Renal cortical epithelial cell (primary cell): ENCODE measurements at places on chromosomes 5 and 9. TPM values are rescaled to one million over a fixed set of nuclear protein-coding genes. Genes with fewer than 3 reads are reported as not detected.

GRCh38 chr9:109856785-109857184, 76.8 kb downstream of the PALM2AKAP2 start:
- no peak for DNase-seq

DNA sequence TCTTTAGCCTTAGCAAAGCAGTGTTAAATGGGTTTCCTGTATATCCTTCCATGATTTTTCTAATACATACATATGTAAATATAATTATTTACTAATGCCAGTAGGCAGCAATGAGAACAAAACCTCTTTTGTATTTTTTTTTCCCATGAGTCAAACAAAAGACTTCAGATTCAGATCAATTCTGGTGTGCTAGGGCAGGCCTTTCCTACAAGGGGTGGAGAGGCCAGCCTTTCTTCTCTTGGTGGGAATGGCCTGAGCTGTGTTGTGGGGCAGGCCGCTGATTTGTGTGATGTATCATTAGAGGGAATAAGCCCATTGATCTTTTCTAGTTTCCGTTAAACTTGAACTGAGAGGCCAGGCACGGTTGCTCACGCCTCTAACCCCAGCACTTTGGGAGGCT, 115.5 kb upstream of the DMRT1 start:
- DNase-seq = no peak

- DNase-seq = no peak
Measured at GRCh38 chr5:71892641-71893365, 173.7 kb downstream of the CARTPT start.

DNA sequence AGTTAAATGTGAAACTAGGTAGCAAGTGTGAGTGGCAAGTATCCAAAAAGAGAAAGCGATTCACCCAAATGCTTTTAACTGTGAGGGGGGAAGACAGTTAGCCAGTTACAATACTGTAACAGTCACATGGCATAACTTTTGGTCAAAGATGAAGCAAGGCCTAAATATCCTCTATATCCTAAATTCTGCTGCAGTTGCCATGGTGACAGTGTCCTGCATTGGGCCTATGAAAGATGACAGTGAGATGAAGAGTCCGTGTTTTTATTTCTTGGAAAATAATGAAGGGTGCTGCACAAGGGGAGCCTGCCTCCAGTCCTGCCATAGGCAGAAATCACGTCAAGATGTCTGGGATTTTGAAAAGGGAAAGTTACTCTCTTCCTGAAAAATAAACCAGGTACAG, 534.6 kb downstream of the NTRK2 start:
- no peak for DNase-seq

DNA sequence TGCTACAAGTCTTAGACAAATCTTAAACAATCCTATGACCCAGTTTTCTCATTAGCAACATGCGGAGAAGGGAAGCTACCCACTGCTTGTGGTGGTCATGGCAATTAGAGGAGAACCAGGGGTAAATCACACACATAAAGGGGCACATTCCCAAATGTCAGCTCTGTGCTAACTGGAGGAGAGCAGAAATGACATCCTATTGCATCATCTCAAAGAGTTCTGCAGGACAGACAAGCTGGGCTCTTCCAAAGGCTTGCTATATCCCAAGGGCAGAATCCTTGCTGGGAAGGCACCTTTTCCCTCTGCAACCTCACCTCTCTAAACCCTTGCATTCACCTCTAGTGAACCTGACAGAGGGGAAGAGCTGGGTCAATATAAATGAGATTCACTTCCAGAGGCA, 17.0 kb upstream of the WWC1 start:
- DNase-seq = no peak

DNA sequence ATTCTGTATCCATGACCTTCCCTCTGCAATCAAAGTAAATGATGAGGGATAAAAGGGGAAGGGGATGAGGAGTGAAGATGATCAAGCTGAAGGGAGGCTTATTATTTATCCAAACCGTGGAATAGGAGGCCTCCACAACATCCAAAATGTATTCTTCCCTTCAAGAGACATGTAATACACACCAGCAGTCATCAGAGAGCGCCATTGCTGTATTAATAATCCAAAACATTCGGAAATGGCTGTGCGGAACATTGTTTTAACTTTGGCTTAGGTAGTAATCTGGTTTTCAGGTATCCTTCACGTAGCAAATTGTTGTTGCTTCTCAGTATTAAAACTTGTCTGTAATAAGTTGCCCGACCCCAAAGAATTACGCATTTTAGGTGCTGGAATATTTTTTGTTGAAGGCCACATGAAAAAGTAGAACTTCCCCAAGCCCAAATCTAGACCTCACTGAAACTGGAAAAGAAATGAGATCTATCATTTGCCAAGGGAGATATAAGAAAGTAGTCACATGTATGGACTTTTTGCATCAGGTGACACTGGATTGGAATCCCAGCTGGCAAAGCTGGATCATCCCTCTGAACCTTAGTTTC, 2.6 kb upstream of the BOD1 start:
- peak; percentile 43 for DNase-seq

DNA sequence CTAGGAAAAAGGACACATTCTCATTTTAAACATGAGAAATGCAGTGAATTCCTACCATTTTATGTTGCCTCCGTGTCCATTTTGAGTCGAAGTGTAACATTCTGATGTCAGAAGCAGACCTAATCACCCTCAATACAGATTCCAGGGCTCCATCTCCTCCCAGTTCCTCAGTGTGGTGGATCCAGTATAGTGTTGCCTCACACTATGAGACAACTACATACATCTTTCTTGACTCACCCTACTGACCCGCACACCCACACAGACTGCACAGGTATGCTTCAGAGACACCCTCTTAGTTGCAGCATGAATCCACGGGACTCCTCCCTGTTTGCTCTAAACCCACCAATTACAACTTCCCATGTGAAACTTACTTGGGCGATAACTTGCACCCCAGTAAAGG, 564.9 kb downstream of the SEMA5A start:
- peak; percentile 14 for DNase-seq

DNA sequence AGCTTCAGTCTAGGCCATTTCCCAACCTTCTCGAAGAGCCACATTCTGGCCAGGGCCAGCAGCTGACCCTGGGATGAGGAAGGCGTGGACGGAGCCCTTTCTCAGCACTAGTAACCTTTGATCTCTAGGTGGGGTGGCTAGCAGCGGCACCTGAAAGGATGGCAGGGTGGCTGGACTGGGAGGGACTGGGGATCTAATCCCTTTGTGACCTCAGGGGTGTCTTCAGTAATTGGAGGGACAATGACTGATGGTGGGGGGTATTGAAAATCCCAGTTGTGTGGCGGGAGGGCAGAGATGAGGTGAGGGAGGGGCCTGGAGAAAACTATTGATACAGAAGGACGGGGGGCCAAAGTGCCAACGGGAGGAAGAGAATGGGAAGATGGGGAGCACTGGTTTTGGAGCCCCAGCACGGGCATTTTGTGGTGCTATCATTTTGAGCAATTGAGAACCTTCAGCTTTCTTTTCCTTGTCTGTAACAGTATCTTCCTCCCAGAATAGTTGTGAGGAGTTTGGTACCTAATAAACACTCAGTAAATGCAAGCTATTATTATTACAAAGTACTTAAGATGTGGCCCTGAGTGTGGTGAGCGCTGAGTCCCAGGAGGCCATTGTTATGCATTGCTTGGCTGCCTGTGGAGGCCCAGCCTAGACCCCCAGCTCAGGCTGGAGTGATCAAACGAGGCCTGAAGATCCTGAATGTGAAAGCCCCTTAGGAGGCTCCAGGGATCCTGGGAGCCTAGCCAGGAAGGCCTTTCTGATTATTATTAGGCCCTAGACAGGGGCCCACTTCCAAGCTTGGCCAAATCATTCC, 37.3 kb upstream of the UBE2D2 start:
- DNase-seq = no peak

DNA sequence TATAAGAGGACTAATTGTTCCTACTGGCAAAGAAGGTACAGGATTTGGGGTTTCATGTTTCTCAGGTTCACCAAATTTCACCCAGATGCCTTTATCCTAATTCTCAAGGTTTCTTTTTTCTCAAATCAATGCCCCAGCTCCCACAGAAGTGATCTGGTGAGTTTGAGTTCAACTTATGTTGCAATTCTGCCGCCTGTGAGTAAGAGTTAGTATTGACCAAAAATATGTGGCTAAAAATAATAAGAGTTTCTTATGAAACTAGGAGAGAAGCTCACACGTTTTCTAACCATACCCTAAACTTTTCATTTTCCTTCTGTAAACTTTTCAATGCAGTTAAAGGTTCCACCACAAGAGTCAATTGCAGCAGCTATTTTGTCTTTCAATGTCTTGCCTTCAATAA, 15.1 kb downstream of the SLCO6A1 start:
- peak; percentile 14 for DNase-seq

DNA sequence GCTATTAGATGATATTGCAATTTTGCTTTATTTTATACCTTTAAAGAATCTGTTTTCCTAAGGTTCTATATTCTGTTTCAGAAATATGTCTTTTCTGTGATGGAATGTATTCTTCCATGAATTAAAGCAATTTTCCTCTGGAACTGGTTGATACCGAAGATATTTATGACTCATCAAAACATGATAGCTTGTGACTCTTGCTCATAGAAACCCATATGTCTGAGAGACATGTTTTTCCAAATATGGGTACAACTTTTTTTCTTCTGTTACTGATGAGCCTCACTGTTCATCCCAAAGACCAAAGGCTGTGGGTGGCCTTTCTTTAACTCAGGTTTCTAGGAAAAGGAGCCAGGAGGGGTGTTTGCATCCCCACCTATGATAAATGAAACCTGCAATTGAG, 126.1 kb upstream of the PAPPA start:
- DNase-seq = peak; percentile 77

- no peak for DNase-seq
Measured at GRCh38 chr9:85508616-85509015, 233.1 kb downstream of the AGTPBP1 start.

GRCh38 chr5:180391276-180391675, 38.1 kb upstream of the GFPT2 start:
- DNase-seq = no peak

DNA sequence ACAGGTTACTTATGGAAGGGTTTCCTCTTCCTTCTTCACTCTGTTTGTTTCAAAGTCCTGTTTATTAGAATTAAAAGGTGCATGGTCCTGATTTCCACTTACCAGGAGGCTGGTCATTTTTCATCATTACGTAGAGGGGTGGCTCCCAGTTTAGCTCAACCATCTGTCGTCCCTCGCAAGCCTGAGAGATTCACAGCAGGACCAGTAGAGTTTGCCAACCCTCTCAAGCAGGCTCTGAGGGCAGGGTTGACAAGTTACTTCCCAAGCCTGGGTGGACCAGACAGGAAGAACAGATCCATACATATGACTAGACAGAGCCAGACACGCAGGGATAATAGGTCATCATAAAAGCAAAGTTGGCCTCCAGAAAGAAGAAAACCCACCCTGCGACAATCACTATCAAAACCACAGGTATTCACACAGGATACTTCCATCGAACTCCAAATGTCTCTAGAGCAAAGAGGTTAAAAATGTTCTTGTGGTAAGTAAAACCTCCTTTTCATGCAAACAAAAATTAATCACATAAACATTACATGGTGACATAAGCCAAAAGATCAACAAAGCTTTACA, 151.9 kb downstream of the ELAVL2 start:
- DNase-seq = no peak

GRCh38 chr5:35161652-35162273, 68.5 kb downstream of the PRLR start:
- no peak for DNase-seq

- no peak for DNase-seq
Measured at GRCh38 chr5:10372726-10373709, 19.5 kb downstream of the MARCHF6 start.

- DNase-seq = no peak
Measured at GRCh38 chr5:78787783-78788182, 139.2 kb upstream of the LHFPL2 start.

GRCh38 chr5:24110004-24110615, 534.7 kb downstream of the CDH10 start:
- peak; percentile 46 for DNase-seq

DNA sequence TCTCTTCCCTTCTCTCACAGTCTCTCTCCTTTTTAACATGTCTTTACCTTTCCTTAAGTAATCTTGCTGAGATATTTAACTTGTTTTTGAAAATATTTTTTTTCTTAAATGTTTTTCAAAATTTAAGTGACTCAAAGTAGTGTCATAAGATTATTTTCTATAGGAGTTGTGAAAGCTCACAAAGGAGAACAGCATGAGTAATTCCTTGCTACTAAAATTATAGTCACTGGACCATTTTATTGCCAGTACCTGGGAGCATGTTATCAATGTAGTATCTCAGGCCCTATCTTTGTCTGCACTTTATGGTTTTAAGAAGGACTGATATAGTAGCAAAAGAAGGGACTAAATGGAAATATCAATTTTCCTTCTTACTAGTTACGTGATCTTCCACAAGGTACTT, 181.9 kb downstream of the TMEM232 start:
- DNase-seq = peak; percentile 21

- DNase-seq = peak; percentile 94
Measured at GRCh38 chr9:68552700-68553476, 12.2 kb upstream of the TMEM252 start.

- DNase-seq = no peak
Measured at GRCh38 chr5:135606431-135606830, 27.6 kb upstream of the CXCL14 start.

GRCh38 chr5:167602067-167602466, 689.4 kb upstream of the WWC1 start:
- no peak for DNase-seq

DNA sequence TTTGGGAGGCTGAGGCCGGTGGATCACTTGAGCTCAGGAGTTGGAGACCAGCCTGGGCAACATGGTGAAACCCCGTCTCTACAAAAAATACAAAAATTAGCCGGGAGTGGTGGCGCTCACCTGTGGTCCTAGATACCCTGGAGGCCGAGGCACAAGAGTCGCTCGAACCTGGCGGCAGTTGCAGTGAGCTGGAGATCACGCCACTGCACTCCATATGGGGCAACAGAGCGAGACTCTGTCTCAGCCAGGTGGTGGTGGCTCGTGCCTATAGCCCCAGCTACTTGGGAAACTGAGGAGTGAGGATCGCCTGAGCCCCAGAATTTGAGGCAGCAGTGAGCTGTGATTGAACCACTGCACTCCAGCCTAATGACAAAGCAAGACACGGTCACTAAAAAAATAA, 2.4 kb upstream of the RFK start:
- DNase-seq = no peak

GRCh38 chr5:168409591-168410458, 76.4 kb upstream of the RARS1 start:
- DNase-seq = no peak

- peak; percentile 90 for DNase-seq
Measured at GRCh38 chr5:160539431-160539830, 117.8 kb downstream of the PTTG1 start.

- no peak for DNase-seq
Measured at GRCh38 chr5:39189292-39189955, 29.9 kb downstream of the FYB1 start.

- peak; percentile 62 for DNase-seq
Measured at GRCh38 chr9:21965401-21965951, 28.7 kb downstream of the CDKN2A start.

FOXD4L4 gene
- total RNA-seq = 0.20 TPM in 1 of 2 replicates, not detected in the other

ADRA1B gene
- 1.6 and 5.4 TPM in 2 replicates for total RNA-seq

NPR3 gene
- total RNA-seq = 2.8 and 16.0 TPM in 2 replicates

PHYHD1 gene
- total RNA-seq = 38.4 and 71.2 TPM in 2 replicates

PCSK5 gene
- 28.8 and 57.4 TPM in 2 replicates for total RNA-seq

GZMA gene
- not detected in 2 replicates for total RNA-seq

PRRC1 gene
- total RNA-seq = 48.1 and 70.6 TPM in 2 replicates

HK3 gene
- 0.05 and 0.17 TPM in 2 replicates for total RNA-seq

PDGFRB gene
- 0.30 and 0.52 TPM in 2 replicates for total RNA-seq

SLC2A6 gene
- total RNA-seq = 21.7 and 60.1 TPM in 2 replicates

MYORG gene
- total RNA-seq = 4.0 and 12.3 TPM in 2 replicates

TTLL11 gene
- 2.3 and 6.7 TPM in 2 replicates for total RNA-seq

CHSY3 gene
- 0.70 and 2.1 TPM in 2 replicates for total RNA-seq

LMX1B gene
- 0.17 TPM in 1 of 2 replicates, not detected in the other for total RNA-seq

EIF4E1B gene
- not detected in 2 replicates for total RNA-seq

FGF18 gene
- 0.35 and 1.4 TPM in 2 replicates for total RNA-seq

PPP3R2 gene
- not detected in 2 replicates for total RNA-seq

SPZ1 gene
- total RNA-seq = not detected in 2 replicates
